ENCODE measurements at places on chromosomes 4 and X.

DNA sequence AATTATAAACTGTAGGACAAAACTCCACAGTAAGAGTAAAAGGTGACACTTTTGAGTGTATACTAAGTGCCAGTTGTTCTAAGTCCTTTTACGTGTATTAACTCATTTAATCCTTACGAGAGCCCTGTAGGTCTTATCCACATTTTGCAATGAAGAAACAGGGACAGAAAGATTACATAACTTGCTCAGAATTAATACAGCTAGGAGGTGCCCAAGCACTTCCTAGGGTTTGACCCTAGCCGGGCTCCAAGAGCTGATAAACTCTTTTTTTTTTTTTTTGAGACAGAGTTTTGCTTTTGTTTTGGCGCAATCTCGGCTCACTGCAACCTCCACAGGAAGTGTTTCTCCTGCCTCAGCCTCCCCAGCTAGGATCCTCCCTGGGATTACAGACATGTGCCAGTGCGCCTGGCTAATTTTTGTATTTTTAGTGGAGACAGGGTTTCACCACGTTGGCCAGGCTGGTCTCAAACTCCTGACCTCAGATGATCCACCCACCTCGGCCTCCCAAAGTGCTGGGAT, 110.4 kb downstream of the UBE2K start:
- no peak for DNase-seq

- DNase-seq, result no peak
These were observed 50.0 kb downstream of the CCNI start for GRCh38 chr4:77025643-77026321.

GRCh38 chr4:79331126-79331876, 5.4 kb upstream of the NAA11 start:
- no peak for DNase-seq

DNA sequence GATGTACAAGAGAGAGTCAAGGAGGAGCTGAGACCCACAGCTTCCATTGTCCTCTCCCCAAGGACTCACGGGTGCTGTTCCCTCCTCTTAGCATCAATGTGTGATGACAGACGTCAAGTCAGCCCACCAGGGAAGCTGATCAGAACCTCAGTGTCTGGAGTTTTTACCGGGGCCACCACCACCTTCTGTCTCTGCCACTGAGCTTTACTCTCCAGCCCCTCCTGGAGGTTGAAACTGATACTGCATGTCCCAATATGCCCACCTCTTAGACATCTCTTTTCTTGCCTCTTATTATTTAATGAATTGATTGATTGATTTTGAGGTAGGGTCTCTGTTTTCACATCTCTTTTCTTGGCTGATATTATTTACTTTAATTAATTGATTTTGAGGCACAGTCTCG, 10.3 kb upstream of the AKAP17A start:
- DNase-seq, result peak; percentile 40

- no peak for DNase-seq
These were observed 51.2 kb downstream of the SMARCA1 start for GRCh38 chrX:129472116-129472515.

GRCh38 chrX:50905334-50905733, 5.2 kb upstream of the BMP15 start:
- DNase-seq, result no peak
